Mononuclear cell (primary cell): ENCODE measurements at places on chromosomes 16 and 17. TPM values are rescaled to one million over a fixed set of nuclear protein-coding genes. Genes with fewer than 3 reads are reported as not detected.

TBCD gene
- total RNA-seq = 20.5 TPM

WNK4 gene
- total RNA-seq = 0.10 TPM

ADAD2 gene
- total RNA-seq = not detected

MAPK7 gene
- total RNA-seq = 16.0 TPM

GAST gene
- total RNA-seq = not detected

CES2 gene
- 23.8 TPM for total RNA-seq

CORO6 gene
- total RNA-seq = 0.31 TPM

TIMM22 gene
- 9.4 TPM for total RNA-seq

SLC25A19 gene
- total RNA-seq = 5.9 TPM

RRAD gene
- total RNA-seq = 1.3 TPM

KRTAP4-3 gene
- not detected for total RNA-seq

ANKRD40CL gene
- 0.21 TPM for total RNA-seq

CTRB1 gene
- total RNA-seq = not detected

SP6 gene
- total RNA-seq = 0.21 TPM

RGS9 gene
- total RNA-seq = 3.5 TPM

AOC3 gene
- total RNA-seq = 0.21 TPM

JUP gene
- 40.5 TPM for total RNA-seq

DPEP3 gene
- total RNA-seq = 0.21 TPM

EPX gene
- under 0.01 TPM for total RNA-seq
